NCI-H1417 treated with DMSO at 0.1 percent for 48 hours (cell line): ENCODE measurements at places on chromosomes 5 and 9.

DNA sequence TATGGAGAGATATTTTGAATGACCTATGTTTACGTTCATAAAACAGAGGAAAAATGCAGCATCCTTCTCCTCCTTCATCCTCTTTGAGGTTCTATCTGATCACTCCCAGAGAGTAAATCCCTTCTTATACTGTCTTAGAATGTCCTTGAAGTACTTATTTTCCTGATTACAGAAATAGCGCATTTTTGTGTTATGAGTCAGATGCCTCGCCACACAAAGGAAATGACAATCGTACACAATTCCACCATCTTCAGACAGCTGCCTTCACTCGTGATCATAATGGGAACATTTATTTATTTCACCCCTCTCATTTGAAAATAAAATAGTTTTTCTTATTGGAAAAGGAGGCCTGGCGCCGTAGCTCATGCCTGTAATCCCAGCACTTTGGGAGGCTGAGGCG, 2.4 kb upstream of the GLT6D1 start:
- DNase-seq = no peak

GRCh38 chr9:80554301-80554700, 982.5 kb downstream of the TLE4 start:
- DNase-seq = no peak

DNA sequence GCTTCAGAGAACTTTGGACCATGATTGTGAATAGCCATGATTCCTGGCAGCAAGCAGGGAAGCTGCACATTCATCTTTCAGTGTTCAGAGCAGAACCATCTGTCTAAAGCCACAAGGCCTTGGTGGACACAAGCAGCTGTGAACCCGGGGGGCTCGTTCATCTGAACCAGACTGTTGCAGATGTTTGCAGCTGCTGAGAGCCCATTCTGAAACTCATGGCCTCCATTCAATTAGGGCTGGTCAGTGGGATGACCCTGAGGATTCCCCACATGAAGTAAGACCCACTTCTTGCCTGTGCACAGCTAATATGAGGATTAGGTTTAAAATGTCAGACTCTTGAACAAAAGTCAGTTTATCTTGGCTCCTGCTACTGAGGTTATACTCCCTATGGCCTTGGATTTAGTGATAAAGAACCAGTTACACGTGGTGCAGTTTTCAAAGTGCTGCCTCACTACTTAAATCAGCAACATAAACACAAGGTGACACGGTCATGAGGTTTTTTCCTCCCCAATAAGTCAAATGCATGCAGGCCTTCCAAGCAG, 109.8 kb upstream of the IFNK start:
- DNase-seq = no peak

DNA sequence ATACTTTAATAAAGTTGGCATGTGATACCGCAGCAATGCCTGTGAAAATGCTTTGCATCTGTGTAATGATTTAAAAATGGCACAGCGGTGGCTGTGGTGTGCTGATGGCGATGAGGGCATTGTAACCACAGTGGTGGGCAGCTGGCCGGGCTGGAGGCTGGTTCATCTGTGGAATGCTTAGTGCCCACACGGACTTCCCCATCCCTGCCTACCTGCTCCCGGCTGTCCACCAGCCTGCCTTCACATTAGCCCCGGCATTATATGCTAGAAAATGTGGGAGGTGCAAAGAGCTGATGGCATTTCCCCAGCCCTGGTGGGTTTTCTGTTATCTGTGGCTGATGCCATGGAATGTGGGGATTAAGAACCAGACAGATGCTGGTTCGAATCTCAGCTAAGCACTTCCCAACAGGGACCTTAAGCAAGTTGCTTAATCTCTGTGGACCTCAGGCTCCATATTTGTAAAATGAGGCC, 2.9 kb upstream of the NDST1 start:
- no peak for DNase-seq

GRCh38 chr5:173229382-173229959, 5.5 kb downstream of the NKX2-5 start:
- DNase-seq = no peak

DNA sequence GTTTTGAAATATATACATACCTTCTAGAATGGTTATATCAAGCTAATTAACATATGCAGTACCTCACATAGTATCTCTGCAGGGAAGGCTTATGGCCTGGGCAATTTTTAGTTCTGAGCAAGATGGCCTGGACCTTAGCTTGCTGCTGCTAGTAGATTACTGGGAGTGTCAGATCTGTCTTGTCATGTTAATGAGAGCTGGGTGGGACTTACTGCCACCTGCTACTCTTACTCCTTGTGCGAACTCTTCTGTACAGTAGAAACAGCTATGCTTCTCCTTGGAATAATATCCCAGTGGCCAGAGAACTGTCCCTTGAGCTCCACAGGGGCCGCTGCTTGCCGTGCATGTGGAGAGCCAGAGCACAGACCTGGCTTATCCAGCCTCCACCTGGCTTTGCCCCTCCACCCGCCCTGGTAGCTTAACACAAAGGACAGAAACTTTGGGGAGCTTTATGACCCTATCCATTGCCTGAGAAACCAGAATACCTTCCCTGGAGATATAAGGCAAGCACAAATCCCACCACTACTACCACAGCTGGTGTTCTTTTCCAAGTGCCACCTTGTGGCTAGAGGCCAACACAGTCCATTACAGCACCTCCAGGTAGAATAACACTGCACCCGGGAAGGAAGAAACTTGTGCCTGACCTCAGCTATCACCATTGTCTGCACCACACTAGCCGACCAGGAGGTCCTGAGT, 74.4 kb upstream of the RUSC2 start:
- DNase-seq = no peak

DNA sequence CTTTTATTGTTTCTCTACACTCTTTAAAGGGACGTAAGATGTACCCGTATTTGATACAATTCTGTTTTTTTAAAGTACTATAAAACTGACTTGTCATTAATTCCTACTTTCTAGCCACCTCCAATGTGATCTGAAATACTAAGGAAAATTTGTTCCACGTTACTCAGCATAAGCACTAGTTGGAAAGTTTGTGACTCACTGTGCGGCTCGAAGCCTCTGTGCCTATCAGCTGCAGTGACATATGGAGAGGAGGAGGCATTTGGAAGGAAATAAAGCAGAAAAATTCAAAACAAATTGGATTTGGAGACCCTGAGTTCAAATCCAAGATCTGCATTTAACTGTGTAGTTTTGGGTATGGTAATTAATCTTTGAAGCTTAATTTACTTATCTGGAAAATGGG, 339.3 kb downstream of the BRINP1 start:
- DNase-seq = no peak

- DNase-seq = no peak
Observed at GRCh38 chr5:36056422-36056821, 10.3 kb downstream of the UGT3A2 start.

DNA sequence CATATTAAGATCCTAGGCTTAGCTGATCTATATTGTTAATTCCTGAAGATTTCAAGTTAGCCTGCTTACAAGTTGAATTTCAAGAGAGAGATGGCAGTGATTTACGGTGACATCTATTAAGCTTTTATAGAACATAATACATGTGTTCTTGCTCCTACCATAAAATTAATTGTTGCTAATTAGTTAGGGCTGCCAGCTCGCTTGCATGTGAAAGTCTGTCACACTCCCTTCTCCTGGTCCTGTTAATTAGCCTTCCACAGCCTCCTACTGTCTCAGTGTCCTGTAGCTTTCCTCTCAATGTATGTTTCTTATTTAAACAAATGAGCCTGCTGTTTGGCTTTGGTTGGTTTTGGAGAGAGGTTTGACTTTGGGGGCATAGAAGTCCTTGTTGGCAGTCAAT, 247.2 kb downstream of the NTRK2 start:
- DNase-seq = no peak

- DNase-seq = no peak
Observed at GRCh38 chr9:20728493-20729220, 44.6 kb downstream of the FOCAD start.

- DNase-seq = no peak
Observed at GRCh38 chr5:96875791-96876291, 459 bp upstream of the ERAP2 start.

- DNase-seq = no peak
Observed at GRCh38 chr9:94649100-94649819, 9.9 kb upstream of the FBP1 start.

- DNase-seq = no peak
Observed at GRCh38 chr9:72942451-72942850, 10.4 kb downstream of the ALDH1A1 start.

GRCh38 chr5:122674385-122674784, 100.5 kb upstream of the SNX2 start:
- no peak for DNase-seq

- no peak for DNase-seq
Observed at GRCh38 chr9:136149337-136149736, 30.7 kb upstream of the TMEM250 start.

DNA sequence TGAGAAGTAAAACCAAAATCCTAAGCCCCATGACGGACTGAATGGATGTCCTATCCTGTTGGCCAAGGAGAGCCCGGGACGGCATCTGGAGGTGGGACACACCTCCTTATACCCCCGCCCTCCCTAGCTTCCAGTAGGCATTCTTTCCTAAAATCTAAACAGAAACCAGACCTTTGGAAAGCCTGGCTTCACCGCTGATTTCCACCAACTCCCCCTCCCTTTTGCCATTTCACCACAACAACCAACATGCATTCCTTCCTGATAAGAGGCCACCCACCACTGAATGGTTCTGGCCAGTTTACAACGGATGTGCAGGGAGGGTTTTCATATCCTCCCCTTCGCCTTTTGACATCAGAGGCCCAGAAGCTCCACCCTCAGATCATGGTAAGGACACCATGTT, 9.2 kb upstream of the RARS1 start:
- DNase-seq = no peak

GRCh38 chr9:6630502-6631206, 14.9 kb downstream of the GLDC start:
- no peak for DNase-seq

DNA sequence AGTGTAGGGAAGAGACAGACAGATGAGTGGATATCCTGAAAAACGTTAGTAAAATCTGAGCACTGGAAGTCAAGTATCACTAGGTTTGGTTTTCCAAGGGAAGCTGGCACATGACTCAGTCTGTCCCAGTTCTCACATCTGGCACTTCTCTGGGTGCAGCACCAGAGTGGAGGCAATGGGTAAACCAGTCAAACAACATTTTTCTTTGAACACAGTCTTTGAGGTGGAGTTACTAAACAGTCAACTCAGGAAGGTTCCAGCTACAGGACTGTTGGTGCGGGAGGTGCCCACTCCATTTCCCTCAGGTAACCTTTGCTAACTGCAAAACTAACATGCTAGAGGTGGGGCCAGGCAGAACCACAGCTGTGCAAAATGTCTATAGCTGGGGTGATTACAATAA, 301.4 kb upstream of the RFX3 start:
- DNase-seq = no peak

DNA sequence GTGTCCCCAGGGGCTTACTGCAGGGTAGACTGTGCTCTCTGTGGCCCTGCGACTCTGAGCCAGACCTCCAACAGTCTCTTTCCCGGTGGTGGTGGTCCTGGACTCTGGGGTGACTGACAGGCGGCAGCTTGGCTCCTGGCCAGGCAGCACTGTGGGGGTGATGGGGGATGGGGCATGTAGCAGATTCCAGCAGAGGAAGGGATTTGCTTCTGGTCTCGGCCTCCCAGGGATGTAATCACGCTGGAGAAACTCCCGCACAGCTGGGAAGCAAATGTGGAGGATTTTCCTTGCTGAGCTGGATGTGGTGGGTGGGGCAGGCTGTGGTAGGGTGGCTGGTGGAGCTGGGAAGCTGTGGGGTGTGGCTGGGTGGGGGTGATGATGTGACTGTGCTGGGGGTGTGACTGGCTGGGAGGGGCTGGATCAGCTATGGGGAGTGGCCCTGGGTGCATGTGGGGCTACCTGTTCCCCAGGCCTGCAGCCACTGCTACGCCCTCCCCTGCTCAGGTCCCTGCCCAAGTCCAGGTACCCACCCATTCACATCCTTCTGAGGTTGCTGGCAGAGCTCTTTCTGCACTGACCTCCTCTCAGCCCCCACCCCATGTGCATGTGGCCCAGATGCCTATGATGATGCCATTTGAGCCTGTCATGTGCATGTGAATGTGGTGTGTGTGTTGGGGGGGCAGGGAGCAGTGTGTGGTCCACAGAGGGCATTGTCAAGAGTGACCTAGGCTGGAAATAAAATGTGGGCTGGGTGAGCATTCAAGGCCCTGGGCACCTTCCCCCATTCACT, 3.8 kb downstream of the NDST1 start:
- DNase-seq = no peak

DNA sequence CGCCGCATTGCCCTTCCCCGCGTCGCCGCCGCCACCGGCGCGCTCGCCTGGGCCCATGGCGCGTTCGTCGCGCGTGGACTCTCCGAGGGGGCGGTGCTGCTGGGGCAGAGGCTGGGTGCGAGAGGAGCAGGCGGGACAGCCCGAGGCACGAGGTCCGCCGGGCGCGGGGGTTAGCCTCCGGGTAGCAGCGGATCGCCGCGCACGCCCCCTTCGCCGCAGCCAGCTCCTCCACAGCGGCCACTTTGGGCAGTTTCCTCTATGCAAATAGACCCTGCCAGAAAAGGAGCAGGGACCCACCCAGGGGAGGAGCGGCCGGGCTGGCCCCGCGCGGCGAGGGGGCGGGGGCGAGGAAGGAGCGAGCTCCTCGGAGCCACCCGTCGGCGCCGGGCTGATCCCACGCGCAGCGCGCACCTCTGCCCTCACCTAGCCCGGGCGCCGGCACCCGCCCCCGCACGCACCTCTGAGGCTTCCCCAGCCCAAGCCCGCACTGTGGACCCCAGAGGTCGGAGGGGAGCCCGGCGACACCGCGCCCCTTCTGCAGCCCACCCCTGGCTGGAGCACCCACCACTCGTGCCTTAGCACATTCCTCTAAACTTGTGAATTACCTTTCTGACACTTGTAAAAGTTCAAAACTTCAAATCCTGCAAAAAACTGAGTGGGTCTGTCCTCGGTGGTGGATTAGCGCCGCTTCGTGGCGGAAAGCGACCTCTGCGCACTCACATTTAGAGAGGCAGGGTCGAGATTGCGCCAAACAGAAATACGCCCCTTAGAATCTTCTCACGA, at the start of gene COL23A1:
Gene COL23A1 (minus strand): TSS at position 253 of the 783 bp plus-strand sequence.
- no peak for DNase-seq

DNA sequence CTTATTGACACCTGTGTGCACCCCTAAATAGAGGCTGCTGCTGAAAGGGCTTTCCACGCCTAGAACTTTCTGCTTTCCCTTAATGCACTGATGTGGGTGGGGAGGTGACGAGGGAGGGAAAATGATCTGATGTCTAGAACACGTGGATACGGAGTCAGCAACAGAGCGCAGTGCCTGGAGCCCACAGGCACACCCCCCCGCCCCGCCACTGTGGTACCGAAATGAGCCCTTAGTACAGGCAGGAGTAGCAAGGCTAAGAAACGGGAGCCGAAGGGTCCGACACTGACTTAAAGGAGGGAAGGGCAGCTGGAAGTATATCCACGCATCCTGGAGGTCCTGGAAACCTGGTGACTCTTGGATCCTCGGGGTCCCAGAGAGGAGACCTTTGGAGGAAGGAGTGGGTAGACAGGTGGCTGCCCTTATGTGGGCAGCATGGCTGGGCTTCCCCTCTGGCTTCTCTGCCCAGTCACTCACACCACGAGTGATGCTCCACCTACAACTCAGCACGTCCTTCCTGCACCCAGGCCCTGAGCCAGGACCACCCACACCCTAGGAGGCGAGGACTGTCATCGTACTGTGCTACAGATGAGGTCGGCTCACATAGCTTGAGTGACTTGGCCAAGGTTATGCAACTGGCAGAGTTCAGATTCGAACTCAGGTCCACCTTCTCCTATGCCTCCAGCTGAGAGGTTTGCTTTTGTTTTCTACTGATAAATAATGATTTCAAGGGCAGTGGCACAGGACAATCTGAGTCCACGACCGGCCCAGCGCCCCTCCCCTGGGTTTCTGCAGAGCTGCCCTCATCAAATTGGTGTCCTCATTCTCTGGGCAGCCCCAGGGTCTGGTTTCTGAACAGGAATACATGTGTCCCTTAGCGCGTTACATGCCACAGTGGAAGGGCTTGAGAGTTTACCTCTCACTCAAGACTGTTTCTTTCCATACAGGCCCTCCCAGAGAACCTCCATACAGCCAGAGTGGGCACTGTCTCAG, 4.7 kb upstream of the VAV2 start:
- DNase-seq = no peak
